ENCODE measurements at places on chromosomes 5 and 9.

DNA sequence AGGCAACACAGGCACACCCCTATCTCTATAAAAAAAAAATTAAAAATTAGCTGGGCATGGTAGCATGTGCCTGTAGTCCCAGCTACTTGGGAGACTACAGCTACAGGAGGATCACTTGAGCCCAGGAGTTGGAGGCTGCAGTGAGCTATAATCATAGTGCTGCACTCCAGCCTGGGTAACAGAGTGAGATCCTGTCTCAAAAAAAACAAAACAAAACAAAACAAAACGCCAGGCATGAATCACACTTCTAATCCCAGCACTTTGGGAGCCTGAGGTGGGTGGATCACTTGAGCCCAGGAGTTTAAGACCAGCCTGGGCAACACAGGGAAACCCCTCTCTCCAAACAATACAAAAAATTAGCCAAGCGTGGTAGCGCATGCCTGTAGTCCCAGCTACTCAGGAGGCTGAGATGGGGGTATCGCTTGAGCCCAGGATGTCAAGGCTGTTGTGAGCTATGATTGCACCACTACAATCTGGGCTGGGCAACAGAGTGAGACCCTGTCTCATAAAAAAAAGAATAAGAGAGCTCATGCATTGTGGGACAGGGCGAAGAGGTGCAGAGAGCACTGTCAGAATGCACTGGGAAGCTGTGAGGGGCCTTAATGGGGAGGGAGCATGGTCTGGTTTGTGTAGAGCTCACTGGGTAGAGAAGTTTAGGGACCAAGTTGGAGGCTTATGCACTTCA is 8.4 kb upstream of the SAP30L start:
- DNase-seq, result no peak

GRCh38 chr5:128455841-128456361 is 82.1 kb downstream of the FBN2 start:
- DNase-seq, result no peak

GRCh38 chr5:125236007-125236406 is 489.6 kb upstream of the ZNF608 start:
- no peak for DNase-seq

GRCh38 chr9:122159925-122160246 is 178 bp downstream of the MORN5 start:
- no peak for DNase-seq

- DNase-seq, result no peak
Measured at GRCh38 chr5:74079971-74080556, 454.1 kb downstream of the ARHGEF28 start.

DNA sequence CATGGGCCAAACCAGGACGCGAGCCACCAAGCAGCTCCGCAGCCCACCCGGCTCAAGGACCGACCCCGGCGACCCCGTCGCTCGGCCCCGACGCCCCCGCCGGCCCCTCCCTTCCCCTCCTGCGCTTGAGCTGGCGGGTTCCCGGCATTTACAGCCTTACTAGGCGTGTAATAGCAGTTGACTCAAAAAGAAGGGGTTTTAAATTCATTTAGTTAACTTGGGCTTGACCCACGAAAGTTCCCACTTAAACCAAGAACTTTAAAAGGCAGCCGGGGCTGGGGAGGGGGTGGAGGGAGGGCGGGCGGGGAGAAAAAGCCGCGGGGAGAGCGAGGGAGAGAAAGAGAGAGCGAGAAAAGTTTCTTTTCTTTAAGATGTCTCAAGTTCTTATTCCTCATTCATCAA is 636 bp downstream of the PRDM12 start:
- DNase-seq, result no peak

- DNase-seq, result no peak
Measured at GRCh38 chr9:117435630-117436261, 20.9 kb upstream of the ASTN2 start.
